ENCODE measurements at places on chromosomes 7 and 10.

GRCh38 chr10:132904814-132905649 lies 37.3 kb downstream of the CFAP46 start:
- DNase-seq, result no peak

- no peak for DNase-seq
Observed at GRCh38 chr7:118239014-118239413, 14.5 kb downstream of the ANKRD7 start.

DNA sequence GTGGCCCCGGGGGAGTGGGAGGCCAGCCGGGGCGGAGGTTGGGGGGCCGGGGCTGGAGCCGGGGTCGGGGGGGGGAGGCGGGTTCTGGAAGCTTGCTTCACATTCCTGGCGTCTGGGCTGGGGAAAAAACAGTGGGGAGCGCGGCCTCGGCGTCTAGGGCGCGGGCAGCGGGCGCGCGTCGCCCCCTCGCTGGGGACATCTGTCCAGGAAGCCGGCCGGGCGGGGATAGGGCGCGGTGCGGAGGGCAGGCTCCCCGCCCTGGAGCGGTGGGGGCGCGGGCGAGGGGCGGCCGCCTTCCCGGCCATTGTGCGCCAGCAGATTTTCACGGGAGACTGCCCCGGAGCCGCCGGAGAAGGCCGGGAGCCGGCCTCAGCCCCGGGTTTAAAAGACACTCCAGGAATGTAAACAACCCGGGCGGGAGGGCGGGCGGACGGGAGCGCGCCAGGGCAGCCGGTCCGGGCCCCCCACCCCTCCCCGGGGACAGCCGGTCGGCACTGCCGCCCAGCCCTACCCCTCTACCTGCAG lies 1.4 kb downstream of the ZMIZ1 start:
- no peak for DNase-seq

GRCh38 chr7:152859781-152860191 lies 100.2 kb downstream of the ACTR3B start:
- no peak for DNase-seq

GRCh38 chr10:11639849-11640764 lies 28.7 kb upstream of the USP6NL start:
- no peak for DNase-seq

GRCh38 chr10:122450353-122450990 lies 4.0 kb upstream of the ARMS2 start:
- DNase-seq, result no peak

- no peak for DNase-seq
Observed at GRCh38 chr7:42730586-42730985, 181.3 kb downstream of the C7orf25 start.

DNA sequence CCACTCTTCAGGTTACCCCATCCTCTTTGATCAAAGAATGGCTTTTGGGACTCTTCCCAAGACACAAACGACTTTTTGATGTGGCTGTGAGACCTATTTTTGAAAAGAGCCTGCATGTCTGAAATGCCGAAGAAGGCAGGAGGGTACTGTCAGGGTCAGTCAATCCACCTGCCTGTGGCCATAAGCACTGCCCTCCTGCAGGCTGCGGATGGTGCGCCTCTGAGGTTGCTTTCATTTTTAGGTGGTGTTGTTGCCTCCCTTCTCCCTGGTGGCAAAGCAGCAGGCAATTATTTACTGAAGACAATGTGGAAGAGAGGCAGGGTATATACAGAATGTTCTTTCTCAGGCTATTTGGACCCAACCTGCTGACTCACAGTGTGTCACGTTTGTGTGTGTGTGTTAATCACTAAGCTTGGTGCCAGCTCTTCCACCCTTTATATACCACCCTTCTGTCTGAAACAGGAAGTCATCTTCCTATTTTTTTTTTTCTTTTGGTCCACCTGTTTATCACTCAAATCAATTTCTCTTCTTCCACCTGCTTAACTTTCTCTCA lies 1421.2 kb upstream of the CELF2 start:
- no peak for DNase-seq

DNA sequence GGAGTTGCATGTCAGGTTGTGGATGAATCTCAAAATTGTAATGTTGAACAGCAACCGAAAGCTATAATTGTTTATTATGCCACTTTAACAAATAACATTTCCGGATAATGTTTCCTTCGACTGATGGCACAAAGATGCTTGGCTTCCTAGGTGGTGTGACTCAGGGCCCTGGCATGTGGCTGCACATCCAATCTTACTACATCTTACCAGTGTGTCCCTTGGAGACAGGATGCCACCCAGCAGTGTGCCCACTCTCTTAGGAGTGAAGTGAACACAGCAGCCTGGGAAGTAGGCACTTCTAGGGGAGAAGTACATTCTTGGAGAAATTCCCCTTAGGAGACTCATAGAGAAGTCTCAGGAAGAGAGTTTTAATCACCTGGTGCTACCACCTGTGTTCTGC lies 33.0 kb upstream of the GPR26 start:
- no peak for DNase-seq

- DNase-seq, result peak; percentile 47
Observed at GRCh38 chr10:20745556-20746375, 151.3 kb downstream of the NEBL start.

GRCh38 chr7:44278451-44279161 lies 46.8 kb downstream of the CAMK2B start:
- no peak for DNase-seq

DNA sequence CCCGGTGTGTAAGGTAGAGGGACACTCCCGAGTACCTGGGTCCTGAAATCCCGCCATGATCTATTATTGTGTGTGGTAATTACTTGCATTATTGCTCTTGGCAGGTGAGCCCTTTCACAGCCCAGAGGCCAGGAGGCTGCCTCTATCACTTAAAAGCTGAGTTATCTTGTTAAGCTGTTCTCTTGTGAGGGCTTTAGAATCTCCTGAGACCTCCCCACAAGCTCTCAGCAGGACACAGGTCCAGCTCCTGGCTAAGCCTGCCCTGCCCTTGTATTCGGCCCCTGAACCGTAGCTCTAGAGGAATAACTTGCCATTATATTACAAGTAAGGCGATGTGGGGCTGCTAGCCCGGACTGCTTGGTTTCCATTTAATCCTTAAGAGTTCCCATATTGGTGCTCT lies 13.9 kb downstream of the SND1 start:
- no peak for DNase-seq

- DNase-seq, result no peak
Observed at GRCh38 chr10:24209432-24209771, 464 bp downstream of the KIAA1217 start.

- DNase-seq, result no peak
Observed at GRCh38 chr7:11345621-11346020, 371.9 kb downstream of the PHF14 start.

DNA sequence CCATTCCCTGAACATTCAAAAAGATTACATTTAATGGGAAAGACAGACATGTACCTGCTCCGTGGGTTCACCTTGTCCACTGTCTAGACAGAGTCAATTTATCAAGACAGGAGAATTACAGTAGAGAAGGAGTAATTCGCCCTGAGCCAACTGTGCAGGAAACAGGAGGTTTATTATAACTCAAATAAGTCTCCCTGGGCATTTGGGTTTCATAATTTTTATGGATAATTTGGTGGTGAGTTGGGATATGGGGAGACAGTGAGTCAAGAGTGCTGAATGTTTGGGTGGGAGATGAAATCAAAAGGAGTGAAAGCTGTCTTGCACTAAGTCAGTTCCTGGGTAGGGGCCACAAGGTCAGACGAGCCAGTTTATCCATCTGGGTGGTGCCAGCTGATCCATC lies 165.9 kb upstream of the NAMPT start:
- no peak for DNase-seq

GRCh38 chr7:93047514-93048099 lies 70.2 kb downstream of the SAMD9 start:
- no peak for DNase-seq

- no peak for DNase-seq
Observed at GRCh38 chr10:116760919-116761318, 18.6 kb upstream of the HSPA12A start.

GRCh38 chr10:60209874-60210570 lies 179.7 kb downstream of the ANK3 start:
- DNase-seq, result no peak

- no peak for DNase-seq
Observed at GRCh38 chr7:1181640-1182039, 21.6 kb upstream of the ZFAND2A start.

DNA sequence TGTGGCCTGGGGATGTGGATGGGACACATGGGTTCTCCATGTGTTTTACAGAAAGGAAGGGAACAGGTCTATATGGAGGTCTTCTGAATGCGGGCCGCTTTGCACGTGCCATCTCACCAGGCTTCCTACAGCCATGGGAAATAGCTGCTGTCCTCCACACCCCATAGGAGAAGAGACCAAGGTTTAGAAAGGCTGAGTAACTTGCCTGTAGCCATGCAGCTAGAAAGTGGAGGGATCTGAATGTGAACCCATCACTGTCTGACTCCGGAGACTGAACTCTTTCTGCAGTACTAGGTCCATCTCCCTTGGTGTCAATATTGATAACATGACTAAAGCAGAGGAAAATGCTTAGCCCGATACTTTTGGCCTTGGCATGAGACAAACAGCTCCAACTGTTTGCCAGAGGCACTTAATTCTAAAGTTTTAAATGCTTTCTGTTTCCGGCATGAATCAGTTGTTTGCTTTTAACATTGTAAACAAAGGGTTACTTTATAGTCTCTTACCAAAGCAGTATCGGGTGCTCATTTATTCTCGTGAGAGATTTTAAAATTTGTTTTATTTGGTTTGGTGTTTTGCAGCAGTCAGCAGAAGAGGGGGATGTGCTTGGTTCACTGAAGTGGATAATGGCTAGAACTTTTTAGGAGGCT lies 64.8 kb upstream of the LOXL4 start:
- DNase-seq, result no peak

DNA sequence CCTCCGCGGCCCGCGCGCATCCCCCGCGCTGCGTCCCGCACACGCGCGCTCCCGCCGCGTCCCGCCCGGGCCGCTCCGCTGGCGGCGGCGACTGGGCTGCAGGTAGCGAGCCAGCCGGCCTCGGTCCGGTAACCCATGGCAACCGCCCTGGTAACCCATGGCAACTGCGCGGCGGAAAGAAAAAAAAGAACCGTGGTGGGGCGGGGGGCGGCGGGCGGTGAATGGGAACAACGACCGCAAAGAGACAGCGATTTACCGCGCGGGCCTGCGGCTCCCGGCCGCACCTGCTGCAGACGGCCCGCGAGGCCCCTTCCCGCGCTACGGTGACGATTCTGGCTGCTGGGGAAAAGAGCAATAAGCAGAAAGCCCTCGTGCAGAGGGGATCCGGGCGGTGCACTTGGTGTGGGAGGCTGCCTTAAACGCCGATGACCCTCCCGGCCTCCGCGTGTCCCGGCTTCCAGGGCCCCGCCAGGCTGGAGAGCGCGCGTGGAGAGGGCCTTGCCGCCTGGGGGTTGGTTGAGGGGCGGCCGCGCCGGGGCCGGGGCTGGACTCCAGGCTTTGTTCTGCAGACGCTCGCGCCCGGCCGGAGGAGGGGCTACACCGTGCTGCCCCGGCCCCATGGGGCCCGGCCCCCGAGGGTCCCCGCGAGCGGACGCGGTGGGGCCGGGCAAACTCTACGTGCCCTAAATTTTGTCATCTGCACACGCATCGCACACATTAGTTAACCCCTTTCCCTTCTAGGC lies 84.7 kb downstream of the SNX10 start:
- peak; percentile 68 for DNase-seq

DNA sequence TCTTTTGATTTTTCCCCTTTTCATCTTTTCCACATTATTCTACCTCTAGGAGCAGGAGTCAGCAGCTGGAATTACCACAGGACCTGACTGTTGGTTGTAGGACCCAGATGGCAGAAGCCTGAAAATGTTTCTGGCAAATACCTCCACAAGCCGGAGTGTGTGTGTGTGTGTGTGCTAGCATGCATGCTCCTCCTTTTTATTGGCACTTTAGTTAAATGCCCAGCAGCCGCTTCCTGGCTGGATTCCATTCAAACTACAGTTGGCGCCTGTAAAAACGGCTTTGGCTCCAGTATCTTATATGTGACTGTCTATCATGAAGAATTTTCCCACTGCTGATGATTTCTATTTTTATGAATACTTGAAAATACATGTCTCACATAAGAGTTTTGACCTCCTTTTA lies 319.7 kb upstream of the SP4 start:
- DNase-seq, result no peak

- no peak for DNase-seq
Observed at GRCh38 chr7:137040745-137041144, 172.3 kb downstream of the CHRM2 start.
